SHP77 (cell line): ENCODE measurements at places on chromosomes 4 and X.

- no peak for DNase-seq
These were observed 118.3 kb downstream of the CORIN start for GRCh38 chr4:47719576-47719975.

DNA sequence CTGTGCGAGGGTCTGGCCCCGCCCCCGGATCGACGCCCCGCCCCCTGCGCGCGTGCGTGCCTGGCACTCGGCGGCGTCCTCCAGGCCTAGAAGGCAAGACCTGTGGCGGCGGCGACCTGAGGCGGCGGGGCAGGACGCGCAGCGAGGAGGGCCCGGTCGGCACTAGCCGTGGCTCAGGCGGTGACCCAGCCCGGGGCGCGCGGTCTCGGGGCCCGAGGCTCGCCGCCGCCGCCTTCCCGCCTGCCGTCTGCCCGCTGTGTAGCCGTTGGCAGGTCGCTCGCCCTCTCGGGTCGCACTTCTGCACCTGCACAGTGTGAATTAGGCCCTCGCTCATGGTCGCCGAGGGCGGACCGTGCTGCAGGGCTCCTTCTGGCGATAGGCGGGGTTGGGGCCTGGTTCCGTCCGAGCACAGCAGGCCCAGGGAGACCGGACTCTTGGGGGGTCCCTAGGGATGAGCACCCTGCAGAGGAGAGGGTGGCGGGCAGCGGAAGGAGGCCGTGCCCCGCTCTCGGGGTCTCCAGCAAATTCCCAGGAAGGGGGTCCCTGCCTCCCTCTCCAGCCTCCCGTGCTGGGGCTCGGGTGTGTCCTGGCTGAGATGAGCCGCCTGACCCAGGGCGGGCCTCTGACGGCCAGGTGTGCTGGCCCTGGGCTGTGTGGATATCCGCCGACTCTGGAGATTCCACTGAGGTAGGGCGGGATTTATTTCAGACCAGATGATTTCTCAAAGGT lies 557 bp upstream of the FAM53A start:
- DNase-seq: no peak

DNA sequence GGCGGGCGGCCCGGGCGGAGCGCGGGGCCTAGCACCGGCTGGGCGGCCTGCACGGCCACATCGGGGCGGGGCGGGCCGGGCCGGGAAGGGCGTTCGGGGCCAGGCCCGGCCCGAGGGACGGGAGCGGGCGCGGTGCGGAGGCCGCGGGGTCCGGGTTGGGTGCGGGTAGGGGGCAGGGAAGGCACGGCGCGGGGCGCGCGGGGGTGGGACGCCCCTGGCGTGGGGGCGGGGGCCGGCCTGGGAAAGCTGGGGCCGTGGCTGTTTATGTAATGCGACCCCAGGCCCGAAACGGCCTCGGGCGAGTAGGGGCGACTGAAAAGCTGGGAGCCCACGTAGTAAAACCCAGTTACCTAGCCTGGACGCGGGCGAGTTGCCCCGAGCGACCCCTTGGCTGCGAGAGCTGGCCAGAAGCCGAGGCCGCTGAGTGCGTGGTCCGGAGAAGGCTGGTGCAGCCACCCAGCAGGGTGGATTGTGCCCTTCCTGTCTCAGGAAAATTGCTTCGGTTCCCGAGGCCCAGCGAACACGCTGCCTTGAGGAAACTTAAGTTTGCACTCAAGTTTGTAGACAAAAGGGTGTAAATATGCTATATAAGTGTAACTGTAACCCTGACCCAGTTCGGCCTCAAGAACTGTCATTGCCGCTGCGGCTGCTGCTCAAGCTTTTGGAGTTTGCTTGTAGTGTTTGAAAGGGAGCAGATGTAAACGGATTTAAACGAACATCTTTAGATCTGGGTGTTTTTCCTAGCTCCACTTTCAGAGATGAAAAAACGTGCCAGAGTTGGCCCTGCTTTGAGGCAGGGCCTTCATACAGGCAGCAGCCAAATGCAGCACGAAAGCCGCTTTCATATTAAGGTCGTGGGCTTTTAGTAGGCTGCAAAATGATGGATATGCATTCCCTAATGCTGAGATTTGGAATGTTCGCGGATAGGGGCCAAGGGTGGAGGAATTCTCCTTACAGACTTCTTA lies 674 bp downstream of the SEC24B start:
- DNase-seq: no peak

DNA sequence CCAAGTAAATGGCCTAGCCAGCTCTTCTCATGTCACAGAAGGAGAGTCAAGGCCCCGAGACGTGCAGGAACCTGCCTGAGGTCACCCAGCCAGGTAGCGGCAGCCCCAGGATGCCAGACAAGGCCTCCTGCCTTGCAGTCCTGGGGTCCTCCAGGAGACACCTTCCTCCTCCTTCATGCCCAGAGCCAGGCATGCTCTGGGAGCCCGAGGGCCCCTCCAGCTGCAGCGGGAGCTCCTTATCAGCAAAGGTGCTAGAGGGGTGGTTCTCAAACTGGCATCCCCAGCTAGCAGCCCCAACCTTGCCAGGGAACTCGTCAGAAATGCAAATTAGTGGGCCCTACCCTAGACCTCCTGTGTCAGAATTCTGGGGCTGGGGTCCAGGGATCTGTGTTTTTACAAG lies 56.2 kb upstream of the AFAP1 start:
- DNase-seq: no peak

- DNase-seq: no peak
These were observed 7.5 kb downstream of the HADH start for GRCh38 chr4:107996949-107997788.

- no peak for DNase-seq
These were observed 13.8 kb downstream of the TMEM175 start for GRCh38 chr4:946103-946450.
